ENCODE measurements at places on chromosomes 16 and 17. TPM values are rescaled to one million over a fixed set of nuclear protein-coding genes. Genes with fewer than 3 reads are reported as not detected.
A peak's percentile ranks its signal among the peaks of the same experiment; 100 is the strongest.

DNA sequence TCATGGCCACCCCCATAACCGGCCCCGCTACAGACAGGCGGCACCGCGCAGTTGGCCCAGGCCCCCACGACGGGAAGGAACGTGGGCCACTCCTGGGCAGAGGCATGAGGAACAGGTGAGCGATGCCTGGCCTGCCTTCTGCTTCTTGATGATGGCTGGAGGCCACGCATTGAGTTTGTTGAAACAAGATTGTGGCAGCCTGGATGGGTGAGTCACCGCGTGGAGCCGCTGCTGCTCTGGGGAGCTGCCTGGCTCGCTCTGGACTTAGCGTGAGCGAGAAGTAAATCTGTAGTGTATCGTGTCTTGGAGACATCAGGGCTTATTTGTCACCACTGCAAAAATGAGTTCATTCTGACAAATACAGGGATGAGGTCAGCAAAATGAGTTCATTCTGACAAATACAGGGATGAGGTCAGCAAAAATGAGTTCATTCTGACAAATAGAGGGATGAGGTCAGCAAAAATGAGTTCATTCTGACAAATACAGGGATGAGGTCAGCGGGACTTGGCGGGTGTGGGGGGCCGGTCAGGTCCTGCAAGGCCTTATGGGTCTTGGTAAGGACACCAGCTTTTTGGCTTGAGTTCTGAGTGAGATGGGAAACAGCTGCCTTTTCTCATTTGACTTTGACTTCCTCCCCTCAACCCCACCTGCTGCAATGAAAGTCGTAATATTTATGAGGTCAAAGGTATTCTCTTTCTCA is 93.0 kb downstream of the SEC14L1 start:
- H3K27ac ChIP-seq = peak overlapping the region; percentile 31
- H3K36me3 ChIP-seq = peaks cover 3% of the 10 kb centered on the region
- H3K4me3 ChIP-seq = peak overlapping the region; percentile 16
- no peaks in the 10 kb centered on the region for H3K27me3 ChIP-seq
- H3K4me1 ChIP-seq = peaks cover 13% of the 10 kb centered on the region

DNA sequence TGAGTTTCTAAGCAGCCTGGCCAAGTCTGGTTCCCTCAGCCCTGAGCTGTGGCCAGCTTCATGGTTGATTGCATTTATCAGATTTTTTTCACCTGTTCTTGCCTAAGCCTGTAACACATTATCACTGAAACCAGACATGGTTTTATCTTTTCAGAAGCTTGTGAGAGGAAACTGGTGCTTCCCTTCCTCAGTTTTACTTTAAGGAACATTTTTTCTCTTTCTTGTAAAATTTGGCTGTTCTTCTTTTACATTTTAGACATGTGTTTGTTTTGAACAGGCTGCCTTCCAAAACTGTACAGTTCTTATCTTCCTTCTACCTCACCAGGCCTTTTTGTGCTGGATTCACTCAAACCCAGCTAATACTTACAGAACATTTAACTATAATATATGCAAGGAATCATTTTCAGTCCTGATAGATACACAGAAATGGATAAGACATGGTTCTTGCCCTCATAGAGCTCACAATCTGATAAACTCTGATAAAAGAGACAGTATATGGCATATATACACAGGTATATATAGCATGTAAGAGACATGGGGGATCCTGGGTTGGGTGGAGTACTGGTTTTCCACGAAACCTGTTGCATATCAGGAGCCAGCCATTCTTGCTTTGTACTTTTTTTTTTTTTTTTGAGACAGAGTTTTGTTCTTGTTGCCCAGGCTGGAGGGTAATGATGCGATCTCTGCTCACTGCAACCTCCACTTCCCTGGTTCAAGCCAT is 44.5 kb downstream of the ZNRF1 start:
- peaks cover 12% of the 10 kb centered on the region for H3K36me3 ChIP-seq
- H3K4me1 ChIP-seq = peaks cover 5% of the 10 kb centered on the region
- no peaks in the 10 kb centered on the region for H3K27me3 ChIP-seq
- no peak overlapping the region for H3K4me3 ChIP-seq
- DNase-seq = no peak

DNA sequence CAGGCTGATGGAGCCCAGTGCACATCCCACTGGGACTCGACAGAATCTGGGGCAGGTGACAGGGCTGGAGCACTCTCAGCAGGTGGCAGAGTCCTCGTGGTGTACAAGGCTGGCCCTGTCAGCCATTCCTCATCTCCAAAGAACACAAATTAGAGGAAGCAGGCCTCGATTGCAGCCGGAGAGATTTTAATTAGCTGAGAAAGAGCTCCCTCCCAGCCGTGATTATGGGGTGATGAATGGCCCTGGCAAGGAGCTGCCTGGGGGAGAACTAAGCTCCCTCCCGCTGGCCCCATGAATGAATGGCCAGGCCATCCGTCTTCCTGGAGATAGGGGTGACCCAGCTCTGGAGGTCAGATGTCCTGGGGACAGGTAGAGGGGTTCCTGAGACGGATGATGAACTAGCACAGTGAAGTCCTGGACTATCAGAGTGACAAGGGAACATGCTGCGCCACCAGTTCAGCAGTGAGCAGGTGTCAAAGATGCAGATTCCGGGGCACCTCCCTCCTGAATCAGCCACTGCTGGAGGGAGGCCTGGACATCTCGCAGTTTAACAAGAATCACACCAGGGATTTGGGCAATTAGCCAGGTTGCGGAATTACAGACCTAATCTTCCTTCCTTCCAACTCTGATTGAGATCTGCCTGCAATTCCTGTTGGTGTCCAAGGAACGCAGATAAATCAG is 35.5 kb downstream of the PIMREG start:
- no peak for DNase-seq
- H3K27me3 ChIP-seq = peaks cover 30% of the 10 kb centered on the region
- H3K4me3 ChIP-seq = no peak overlapping the region
- peaks cover 27% of the 10 kb centered on the region for H3K4me1 ChIP-seq
- no peak overlapping the region for H3K27ac ChIP-seq

- peaks cover 8% of the 10 kb centered on the region for H3K36me3 ChIP-seq
- no peaks in the 10 kb centered on the region for H3K27me3 ChIP-seq
- no peak for DNase-seq
- peak overlapping the region; percentile 98 for H3K4me3 ChIP-seq
These were observed 500 bp upstream of the KAT7 start for GRCh38 chr17:49787884-49788477.

DNA sequence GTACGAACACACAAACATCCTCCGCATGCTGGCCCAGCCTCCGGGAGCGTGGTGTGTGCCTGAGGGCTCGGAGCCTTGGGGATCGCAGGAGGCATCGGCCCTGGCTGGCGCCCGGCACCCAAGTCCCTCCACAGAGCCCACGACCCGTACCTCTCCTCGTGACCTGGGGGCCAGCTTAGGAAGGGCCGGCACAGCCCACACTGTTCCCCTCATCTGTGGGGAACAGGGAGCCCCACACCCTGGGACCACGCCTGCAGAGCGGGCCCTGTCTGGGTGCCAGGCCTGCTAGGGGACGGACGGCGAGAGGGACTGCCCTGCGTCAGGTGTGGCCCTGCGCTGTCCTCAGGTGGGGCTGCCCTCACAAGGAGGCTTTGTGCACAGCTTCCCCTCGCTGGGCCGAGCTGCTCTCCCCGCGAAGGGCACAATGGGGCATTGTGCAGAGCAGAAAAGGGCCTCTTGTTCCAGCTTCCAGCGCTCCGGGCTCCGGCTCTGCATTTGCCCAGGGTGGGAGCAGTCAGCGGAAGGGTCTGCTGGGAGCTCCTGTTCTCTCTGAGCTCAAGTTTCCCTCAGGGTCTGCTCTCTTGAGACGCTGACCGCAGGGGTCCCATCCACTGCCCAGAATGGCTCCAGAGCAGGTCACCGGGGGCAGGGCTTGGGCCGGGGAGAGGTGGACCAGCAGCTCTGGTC is 1.7 kb upstream of the LMF1 start:
- peaks cover 3% of the 10 kb centered on the region for H3K27me3 ChIP-seq
- H3K4me1 ChIP-seq = peaks cover 26% of the 10 kb centered on the region
- H3K4me3 ChIP-seq = peak overlapping the region; percentile 79
- no peak overlapping the region for H3K27ac ChIP-seq

DNA sequence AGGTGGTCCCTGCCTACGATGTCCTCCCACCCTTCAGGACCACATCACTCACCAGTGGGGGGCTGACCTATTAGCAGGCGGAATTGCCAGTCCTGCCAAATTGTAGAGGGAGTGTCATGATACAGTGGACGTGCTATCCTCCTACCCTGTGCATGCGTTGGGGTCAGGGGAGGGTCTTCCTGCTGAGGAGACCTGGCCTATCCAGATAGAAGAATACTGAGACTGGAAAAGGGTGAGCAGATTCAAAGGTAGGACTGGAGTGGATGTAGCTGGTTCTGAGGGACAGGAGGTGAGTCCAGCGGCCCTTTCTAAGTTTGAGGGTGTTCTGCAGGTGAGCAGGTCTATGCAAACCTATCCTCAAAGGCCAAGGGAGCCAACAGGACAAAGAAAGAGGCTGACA is 8.0 kb downstream of the PRSS41 start:
- no peaks in the 10 kb centered on the region for H3K4me1 ChIP-seq
- H3K27me3 ChIP-seq = peaks cover 42% of the 10 kb centered on the region
- no peak overlapping the region for H3K4me3 ChIP-seq
- DNase-seq = no peak
- H3K36me3 ChIP-seq = no peaks in the 10 kb centered on the region

The SLFN13 gene
- total RNA-seq = 14.3 TPM

The CCL2 gene
- 3.4 TPM for total RNA-seq

The SMIM36 gene
- total RNA-seq = not detected

The TNFRSF17 gene
- total RNA-seq = not detected

The TMIGD1 gene
- total RNA-seq = 0.24 TPM

The MYH8 gene
- 0.05 TPM for total RNA-seq

The DLX4 gene
- total RNA-seq = 10.4 TPM

The PRR35 gene
- 0.12 TPM for total RNA-seq

The SECTM1 gene
- 13.2 TPM for total RNA-seq

Measured in type B pancreatic cell (in vitro differentiated cells).